ENCODE measurements at places on chromosomes 16 and 17. TPM values are rescaled to one million over a fixed set of nuclear protein-coding genes. Genes with fewer than 3 reads are reported as not detected.

The KRT32 gene
- not detected for polyA plus RNA-seq

The G6PC1 gene
- polyA plus RNA-seq: not detected

The CES5A gene
- not detected for polyA plus RNA-seq

The ZNHIT3 gene
- 68.5 TPM for polyA plus RNA-seq

The ICAM2 gene
- 0.08 TPM for polyA plus RNA-seq

The CD300A gene
- polyA plus RNA-seq: not detected

DNA sequence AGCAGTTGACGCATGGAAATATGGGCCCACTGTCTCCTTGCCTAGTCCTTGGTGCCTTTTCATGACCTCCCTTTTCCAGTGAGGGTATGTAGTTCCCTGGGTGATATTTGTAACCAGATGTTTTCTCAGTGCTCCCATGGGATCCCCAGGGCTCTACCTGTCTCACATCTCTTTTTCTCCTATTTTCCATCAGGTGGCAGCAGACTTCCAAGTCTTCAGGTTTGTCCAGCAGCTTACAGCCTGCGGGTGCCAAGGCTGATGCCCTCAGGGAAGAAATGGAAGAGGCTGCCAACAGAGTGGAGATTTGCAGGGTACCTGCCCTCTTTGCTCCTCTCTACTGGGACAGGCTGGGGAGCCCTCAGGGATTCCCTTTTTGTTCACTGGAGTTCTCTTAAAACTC lies 89.1 kb downstream of the ELAC2 start:
- H3K4me3 ChIP-seq: no peak overlapping the region
- no peak for DNase-seq
- H3K27ac ChIP-seq: no peak overlapping the region
- H3K4me1 ChIP-seq: no peaks in the 10 kb centered on the region

DNA sequence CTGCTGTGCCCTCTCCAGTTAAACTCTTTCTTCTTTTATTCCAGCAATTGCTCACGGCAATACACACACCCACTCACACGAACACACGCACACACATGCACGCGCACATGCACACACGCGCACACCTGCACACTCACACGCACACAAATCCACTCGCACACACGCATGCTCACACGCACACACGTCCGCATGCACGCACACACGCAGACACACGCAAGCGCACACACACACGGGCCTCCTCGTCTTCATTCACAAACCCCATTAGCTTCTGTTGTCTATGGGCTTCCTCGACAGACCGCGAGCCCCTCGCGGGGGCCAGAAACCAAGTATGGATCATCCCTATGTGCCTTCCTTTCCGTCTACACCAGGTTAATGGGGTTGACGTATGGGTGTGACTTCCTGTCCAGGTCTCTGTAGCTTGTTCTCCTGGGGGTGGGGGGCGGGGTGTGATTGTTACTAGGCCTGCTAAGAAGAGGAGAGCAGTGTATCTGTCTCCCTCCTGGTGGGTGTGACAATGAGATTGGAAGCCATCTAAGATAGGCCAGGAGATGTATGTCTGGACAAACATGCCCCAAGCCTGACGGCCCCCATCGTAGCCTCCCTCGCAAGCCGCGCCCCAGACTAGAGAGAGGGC lies 670 bp upstream of the CTF1 start:
- H3K4me3 ChIP-seq: peak overlapping the region; percentile 70
- H3K36me3 ChIP-seq: peaks cover 13% of the 10 kb centered on the region
- no peak for DNase-seq
- H3K4me1 ChIP-seq: peaks cover 12% of the 10 kb centered on the region
- H3K27ac ChIP-seq: peak overlapping the region; percentile 99

GRCh38 chr16:73543970-73544599 lies 496.2 kb upstream of the ZFHX3 start:
- H3K4me1 ChIP-seq: peaks cover 14% of the 10 kb centered on the region
- H3K36me3 ChIP-seq: no peaks in the 10 kb centered on the region
- no peaks in the 10 kb centered on the region for H3K27me3 ChIP-seq
- no peak for DNase-seq
- H3K4me3 ChIP-seq: no peak overlapping the region
- no peak overlapping the region for H3K27ac ChIP-seq

GRCh38 chr17:6695051-6695450 lies 18.1 kb downstream of the SLC13A5 start:
- H3K4me3 ChIP-seq: no peak overlapping the region
- no peak for DNase-seq
- H3K4me1 ChIP-seq: no peaks in the 10 kb centered on the region
- H3K27ac ChIP-seq: no peak overlapping the region
- H3K36me3 ChIP-seq: no peaks in the 10 kb centered on the region

DNA sequence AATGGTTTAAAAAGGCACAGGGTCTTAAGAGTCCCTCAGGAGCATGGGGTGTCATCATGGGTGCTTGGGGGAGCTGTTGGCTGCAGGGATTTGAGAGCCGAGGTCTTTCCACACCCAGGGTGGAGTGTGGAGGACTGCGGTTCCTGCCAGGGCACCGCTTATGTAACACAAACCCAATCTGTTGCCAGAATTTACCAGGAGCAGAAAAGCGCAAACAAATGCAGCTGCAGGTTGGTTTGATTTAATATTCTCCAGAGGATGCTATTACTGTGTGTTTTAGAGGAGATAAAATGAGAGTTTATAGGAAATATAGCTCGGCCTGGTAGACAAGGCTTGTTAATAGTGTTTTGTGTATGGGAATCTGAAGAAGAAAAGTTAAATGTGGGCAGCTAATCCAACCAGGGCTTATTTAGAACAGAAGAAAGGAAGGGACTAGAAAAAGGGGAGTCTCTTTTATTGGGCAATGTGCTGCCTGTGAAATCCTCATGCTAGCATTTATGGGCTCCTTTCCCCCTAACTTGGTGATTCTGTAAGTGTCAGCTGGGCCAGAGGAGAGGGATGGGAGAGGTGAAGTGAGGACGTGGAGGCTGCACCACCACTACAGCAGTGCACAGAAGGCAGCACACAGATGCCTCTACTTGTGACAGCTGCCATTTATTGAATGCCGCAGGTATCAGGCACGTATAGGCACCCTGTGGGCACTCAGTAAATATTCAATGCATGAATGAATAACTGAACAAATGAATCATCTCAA lies 174.7 kb downstream of the KATNIP start:
- peaks cover 37% of the 10 kb centered on the region for H3K36me3 ChIP-seq
- no peaks in the 10 kb centered on the region for H3K4me1 ChIP-seq

DNA sequence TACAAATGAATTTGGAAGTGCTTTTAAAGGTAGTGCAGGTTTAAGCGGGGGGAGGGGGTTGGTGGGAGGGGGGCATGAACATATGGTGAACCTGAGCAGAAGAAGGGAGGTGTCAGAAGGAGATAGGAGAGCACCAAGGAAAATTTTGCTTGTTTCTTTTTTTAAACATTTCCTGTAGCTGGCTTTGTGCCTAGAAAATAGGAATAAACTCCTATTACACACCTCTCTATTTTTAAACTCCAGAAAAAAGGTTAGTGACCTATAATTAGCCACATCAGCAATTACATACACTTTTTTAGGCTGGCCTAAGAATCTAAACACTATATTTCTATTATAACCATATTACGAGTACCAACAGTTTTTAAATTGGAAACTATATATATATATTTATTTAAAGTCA lies 159.1 kb downstream of the SKAP1 start:
- H3K27ac ChIP-seq: no peak overlapping the region
- H3K27me3 ChIP-seq: peaks cover 63% of the 10 kb centered on the region
- H3K36me3 ChIP-seq: no peaks in the 10 kb centered on the region
- no peak for DNase-seq

- peak; percentile 36 for DNase-seq
- H3K4me1 ChIP-seq: peaks cover 3% of the 10 kb centered on the region
- peaks cover 3% of the 10 kb centered on the region for H3K36me3 ChIP-seq
- H3K27ac ChIP-seq: peak overlapping the region; percentile 99
- H3K4me3 ChIP-seq: peak overlapping the region; percentile 67
These were observed 996 bp downstream of the SUMO2 start for GRCh38 chr17:75181608-75182318.

DNA sequence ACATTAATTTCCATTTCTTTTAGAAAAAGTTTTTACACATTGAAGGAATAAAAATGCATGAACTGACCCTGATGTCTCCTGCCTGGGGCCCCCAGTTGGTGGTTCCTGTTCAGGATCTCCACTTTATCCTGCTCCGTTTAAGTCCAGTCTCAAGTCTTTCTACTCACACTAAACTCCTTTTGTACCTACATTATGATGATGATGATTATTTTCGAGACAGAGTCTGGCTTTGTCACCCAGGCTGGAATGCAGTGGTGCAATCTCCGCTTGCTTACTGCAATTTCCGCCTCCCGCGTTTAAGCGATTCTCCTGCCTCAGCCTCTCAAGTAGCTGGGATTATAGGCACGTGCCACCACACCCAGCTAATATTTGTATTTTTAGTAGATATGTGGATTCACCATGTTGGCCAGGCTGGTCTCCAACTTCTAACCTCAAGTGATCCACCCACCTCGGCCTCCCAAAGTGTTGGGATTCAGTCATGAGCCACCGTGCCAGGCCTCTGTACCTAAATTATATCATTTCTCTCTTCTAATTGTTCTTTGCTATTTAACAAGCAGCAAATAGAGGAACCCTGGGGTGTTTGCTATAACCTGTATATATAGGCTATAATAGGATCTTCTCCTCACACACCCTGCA lies 2.2 kb upstream of the FOXK2 start:
- no peaks in the 10 kb centered on the region for H3K27me3 ChIP-seq
- no peaks in the 10 kb centered on the region for H3K4me1 ChIP-seq
- H3K4me3 ChIP-seq: no peak overlapping the region

DNA sequence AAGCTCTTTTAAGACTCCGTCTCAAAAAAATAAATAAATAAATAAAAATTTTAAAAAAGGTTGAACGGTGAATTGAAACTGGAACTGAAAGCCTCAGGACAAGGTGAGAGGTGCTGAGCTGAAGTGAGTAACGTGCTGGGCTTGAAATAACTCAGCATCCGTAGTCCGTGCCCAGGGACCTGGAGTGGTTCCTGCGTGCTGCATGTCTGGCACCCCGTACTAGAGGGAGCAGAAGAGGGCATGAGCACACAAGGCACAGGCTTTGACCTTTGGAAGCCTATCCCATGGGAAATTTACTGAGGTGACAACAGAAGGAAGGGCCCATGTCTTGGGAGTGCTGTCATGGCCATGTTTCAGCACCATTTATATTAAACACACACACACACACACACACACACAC lies 4.5 kb upstream of the MEIOB start:
- no peak overlapping the region for H3K4me3 ChIP-seq
- peaks cover 9% of the 10 kb centered on the region for H3K27me3 ChIP-seq
- H3K4me1 ChIP-seq: no peaks in the 10 kb centered on the region
- no peak overlapping the region for H3K27ac ChIP-seq
- no peak for DNase-seq

DNA sequence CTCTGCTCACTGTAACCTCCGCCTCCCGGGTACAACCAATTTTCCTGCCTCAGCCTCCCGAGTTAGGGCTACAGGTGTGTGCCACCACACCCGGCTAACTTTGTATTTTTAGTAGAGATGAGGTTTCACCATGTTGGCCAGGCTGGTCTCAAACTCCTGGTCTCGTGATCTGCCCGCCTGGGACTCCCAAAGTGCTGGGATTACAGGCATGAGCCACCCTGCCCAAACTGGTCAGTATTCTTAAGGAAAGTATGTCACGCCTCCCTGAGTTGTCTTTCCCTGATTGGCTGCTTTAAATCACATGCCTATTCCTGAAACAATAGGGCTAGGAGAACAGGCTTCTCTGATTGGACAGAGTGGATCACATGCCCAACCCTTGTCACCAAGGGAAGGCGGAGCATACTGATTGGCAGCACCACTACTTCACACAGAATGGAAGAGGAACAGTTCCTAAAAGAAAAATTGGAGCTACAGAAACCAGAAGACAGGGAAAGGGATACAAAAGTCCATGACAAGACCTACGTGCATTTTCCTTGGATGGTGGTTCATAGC lies 17.6 kb upstream of the CYB5B start:
- no peak overlapping the region for H3K27ac ChIP-seq
- no peaks in the 10 kb centered on the region for H3K36me3 ChIP-seq
- H3K4me3 ChIP-seq: no peak overlapping the region
- H3K4me1 ChIP-seq: peaks cover 23% of the 10 kb centered on the region

GRCh38 chr17:7038025-7038862 lies 2.4 kb downstream of the SLC16A13 start:
- H3K4me1 ChIP-seq: peaks cover 20% of the 10 kb centered on the region
- H3K36me3 ChIP-seq: no peaks in the 10 kb centered on the region
- 0 out of 2 replicates have a peak, but pooled peaks cover 5% of the 10 kb centered on the region for H3K27me3 ChIP-seq
- H3K27ac ChIP-seq: no peak overlapping the region
- DNase-seq: peak; percentile 38

DNA sequence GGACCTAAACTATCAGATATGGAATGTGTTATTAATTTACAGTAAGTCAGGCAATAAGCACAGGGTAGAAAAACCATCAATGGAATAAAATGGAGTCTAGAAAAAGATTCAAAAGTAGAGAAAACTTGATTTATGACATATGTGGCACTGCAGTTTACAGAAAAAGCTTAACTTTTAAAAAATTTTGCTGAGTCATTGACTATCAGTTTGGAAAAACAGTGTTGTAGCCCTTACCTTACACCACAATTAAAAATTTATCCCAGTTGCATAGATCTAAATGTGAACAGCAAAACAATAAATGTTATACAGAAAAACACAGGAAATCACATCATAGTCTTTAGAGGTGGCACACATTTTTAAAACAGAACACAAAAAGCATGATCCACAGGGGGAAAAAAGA lies 108.5 kb downstream of the USP22 start:
- H3K27ac ChIP-seq: peak overlapping the region; percentile 95
- no peak overlapping the region for H3K4me3 ChIP-seq
- H3K27me3 ChIP-seq: no peaks in the 10 kb centered on the region
- DNase-seq: no peak

DNA sequence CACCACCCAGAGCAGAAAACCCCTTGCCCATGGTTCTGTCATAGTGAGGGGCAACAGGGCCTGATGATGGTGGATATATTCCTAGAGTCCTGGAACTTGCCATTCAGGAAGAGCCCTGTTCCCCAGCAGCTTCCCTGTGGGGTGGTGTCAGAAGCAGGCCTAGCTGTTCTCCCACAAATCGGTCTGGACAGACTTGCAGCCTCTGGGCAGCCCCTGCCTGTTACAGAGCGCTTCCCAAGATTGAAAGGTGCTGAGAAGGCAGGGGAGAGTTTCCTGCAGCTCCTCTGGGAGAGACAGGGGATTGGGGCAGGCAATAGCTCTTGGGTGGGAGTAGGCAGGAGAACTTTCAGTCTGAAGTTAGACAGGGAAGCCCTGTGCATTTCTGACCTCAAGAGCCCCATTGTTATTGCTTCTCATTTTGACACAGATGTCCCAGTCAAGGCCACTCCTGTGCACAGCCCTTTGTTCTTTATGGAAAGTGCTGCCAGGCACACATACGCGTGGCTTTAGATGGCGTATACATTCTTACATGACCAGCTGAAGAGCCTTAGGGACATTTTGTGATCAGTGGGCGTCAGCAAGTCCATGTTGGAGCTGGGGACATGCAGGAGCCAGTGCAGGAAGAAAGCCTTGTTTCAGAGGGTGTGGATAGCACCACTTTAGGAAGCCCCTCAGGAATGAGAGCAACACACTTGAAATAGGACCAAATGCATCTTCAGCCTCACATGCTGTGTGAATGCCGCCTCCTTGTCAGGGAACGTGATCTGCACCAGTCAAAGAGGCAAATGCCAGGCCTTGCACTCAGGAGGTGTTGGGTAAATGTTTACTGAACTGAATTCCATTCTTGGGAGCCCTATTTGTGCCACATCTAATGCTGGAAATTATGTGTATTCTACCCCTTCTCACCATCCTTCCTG lies 67.5 kb downstream of the GNAO1 start:
- no peak for DNase-seq
- H3K4me3 ChIP-seq: no peak overlapping the region
- 0 out of 2 replicates have a peak, but pooled peaks cover 11% of the 10 kb centered on the region for H3K27me3 ChIP-seq

All from SK-N-SH (cell line).